PC-9 (cell line): ENCODE measurements at places on chromosomes 5 and 9. TPM values are rescaled to one million over a fixed set of nuclear protein-coding genes. Genes with fewer than 3 reads are reported as not detected.
A peak's percentile ranks its signal among the peaks of the same experiment; 100 is the strongest.

DNA sequence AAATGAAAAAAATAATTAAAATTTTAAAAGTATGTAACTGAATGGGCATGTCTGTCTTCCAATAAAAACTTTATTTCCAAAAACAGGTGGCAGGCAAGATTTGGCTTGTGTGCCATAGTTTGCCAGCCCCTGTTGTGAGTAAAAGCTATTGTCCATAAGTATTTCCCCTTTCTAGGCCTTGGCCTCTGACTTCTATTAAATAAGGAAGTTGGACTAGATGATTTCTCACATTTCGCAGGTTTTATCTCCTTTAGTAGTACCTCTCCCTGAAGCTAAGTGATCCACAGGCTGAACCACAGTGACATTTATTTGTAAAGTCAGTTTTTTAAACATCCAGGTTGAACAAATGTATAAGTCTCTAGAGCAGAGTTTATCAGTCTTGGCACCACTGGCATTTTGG is 41.3 kb downstream of the RECK start:
- H3K27ac ChIP-seq = no peak overlapping the region
- H3K27me3 ChIP-seq = no peaks in the 10 kb centered on the region
- no peak overlapping the region for H3K4me3 ChIP-seq
- no peaks in the 10 kb centered on the region for H3K4me1 ChIP-seq
- no peak for DNase-seq

DNA sequence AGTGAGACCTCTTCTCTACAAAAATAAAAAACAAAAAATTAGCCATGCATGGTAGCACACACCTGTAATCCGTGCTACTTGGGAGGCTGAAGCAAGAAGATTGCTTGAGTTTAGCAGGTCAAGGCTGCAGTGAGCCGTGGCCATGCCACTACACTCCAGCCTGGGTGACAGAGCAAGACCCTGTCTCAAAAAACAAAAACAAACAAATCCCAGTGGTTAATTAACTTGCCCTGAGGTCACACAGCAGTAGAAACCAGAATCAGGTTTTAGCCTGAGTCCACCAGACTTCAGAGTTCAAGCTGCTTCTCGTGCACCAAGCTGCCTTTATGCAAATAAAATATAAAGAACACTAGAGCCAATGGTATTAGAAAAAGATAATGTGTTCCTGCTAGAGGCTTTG is 169.7 kb downstream of the GOLPH3 start:
- H3K27me3 ChIP-seq = peaks cover 40% of the 10 kb centered on the region
- H3K36me3 ChIP-seq = no peaks in the 10 kb centered on the region
- no peaks in the 10 kb centered on the region for H3K4me1 ChIP-seq
- DNase-seq = no peak
- H3K4me3 ChIP-seq = no peak overlapping the region

DNA sequence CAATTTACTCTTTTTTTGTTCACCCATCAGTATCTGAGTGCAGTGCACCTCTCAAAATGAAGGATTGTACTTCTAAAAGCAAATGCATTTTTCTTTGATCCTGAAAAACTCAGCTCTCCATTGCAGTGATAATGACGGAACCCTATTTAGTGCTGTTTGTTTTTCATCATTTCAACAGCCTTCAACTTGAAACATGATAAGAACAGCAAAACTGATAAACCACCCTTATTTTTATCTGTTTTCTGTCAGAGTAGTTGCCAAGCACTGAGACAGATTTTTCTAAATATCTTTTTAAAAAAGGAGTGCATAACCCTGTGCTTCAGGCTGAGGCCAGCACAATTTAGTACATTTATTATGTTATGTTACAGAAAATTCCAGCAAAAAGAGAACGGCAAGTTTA is 549.8 kb upstream of the DMAC1 start:
- no peak overlapping the region for H3K27ac ChIP-seq
- H3K27me3 ChIP-seq = no peaks in the 10 kb centered on the region
- no peaks in the 10 kb centered on the region for H3K4me1 ChIP-seq
- no peak overlapping the region for H3K4me3 ChIP-seq
- no peaks in the 10 kb centered on the region for H3K36me3 ChIP-seq

- H3K36me3 ChIP-seq = no peaks in the 10 kb centered on the region
- no peaks in the 10 kb centered on the region for H3K4me1 ChIP-seq
- H3K4me3 ChIP-seq = no peak overlapping the region
- no peak overlapping the region for H3K27ac ChIP-seq
These were observed 398.0 kb downstream of the ADGRV1 start for GRCh38 chr5:90956511-90957097.

DNA sequence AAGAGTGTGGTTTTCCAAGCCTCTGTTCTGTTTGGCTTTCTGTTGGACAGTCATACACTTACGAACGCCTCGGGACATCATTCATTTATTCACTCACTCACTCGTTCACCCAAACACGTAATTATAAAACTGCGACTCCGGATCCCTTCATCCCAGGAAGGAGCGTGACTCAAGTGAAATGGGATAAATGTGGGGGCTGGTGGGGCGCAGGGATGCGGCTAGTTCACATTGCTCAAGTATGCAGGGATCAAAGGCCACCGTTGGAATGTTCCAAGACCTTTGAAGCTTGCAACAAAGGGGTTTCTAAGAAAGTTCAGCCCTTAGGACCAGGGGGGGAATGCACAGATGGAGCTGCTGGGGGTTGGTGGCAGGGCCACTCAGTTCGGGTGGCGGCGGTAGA is 64.2 kb downstream of the CFAP77 start:
- H3K4me1 ChIP-seq = no peaks in the 10 kb centered on the region
- no peak overlapping the region for H3K27ac ChIP-seq
- DNase-seq = no peak
- H3K36me3 ChIP-seq = no peaks in the 10 kb centered on the region

GRCh38 chr5:92568522-92568921 is 1012.5 kb downstream of the NR2F1-AS1 start:
- H3K4me3 ChIP-seq = no peak overlapping the region
- no peaks in the 10 kb centered on the region for H3K36me3 ChIP-seq
- H3K27me3 ChIP-seq = no peaks in the 10 kb centered on the region
- no peak for DNase-seq
- no peak overlapping the region for H3K27ac ChIP-seq
- H3K4me1 ChIP-seq = no peaks in the 10 kb centered on the region

DNA sequence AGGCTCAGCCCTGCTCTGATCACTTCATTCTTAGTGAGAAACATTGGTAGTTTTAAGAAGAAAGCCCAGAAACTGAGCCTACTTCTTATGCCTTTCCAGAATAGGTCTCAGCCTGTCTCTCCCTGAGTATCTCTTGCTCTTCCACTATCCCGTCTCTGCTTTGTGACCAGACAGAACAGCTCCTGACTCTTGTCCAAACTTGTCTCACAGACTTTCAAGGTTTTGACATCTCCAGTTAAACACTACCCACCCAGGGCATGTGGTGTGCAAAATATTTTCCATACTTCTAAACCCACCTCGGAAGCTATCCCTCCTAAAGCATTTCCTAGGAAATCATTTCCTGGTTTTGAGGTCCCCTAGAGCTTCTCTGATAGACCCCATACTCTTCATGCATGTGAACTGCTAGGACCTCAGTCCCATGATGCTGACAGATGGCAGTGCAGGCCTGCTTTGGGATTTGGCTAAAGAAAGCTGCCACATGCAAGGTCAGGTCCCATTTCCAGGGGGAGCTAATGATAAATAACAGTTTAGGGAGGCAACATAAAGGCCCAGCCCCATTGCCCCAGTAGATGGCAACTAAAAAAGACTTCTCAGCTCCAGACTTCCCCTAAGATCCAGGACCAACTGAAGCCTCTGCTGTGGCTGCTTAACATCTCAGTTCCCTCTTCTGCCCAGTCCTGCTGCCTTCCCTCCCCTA is 211.5 kb downstream of the MED10 start:
- H3K27ac ChIP-seq = no peak overlapping the region
- H3K4me3 ChIP-seq = no peak overlapping the region
- no peaks in the 10 kb centered on the region for H3K4me1 ChIP-seq
- H3K27me3 ChIP-seq = 0 out of 2 replicates have a peak, but pooled peaks cover 5% of the 10 kb centered on the region
- DNase-seq = no peak
- no peaks in the 10 kb centered on the region for H3K36me3 ChIP-seq

GRCh38 chr5:74290634-74291241 is 349.8 kb downstream of the ENC1 start:
- H3K27me3 ChIP-seq = no peaks in the 10 kb centered on the region
- H3K4me1 ChIP-seq = peaks cover 9% of the 10 kb centered on the region
- H3K27ac ChIP-seq = no peak overlapping the region
- H3K4me3 ChIP-seq = no peak overlapping the region

- H3K27ac ChIP-seq = no peak overlapping the region
- DNase-seq = no peak
- H3K4me3 ChIP-seq = peak overlapping the region; percentile 93
- peaks cover 47% of the 10 kb centered on the region for H3K36me3 ChIP-seq
- no peaks in the 10 kb centered on the region for H3K27me3 ChIP-seq
These were observed 1.3 kb downstream of the MED10 start for GRCh38 chr5:6376974-6377520.

DNA sequence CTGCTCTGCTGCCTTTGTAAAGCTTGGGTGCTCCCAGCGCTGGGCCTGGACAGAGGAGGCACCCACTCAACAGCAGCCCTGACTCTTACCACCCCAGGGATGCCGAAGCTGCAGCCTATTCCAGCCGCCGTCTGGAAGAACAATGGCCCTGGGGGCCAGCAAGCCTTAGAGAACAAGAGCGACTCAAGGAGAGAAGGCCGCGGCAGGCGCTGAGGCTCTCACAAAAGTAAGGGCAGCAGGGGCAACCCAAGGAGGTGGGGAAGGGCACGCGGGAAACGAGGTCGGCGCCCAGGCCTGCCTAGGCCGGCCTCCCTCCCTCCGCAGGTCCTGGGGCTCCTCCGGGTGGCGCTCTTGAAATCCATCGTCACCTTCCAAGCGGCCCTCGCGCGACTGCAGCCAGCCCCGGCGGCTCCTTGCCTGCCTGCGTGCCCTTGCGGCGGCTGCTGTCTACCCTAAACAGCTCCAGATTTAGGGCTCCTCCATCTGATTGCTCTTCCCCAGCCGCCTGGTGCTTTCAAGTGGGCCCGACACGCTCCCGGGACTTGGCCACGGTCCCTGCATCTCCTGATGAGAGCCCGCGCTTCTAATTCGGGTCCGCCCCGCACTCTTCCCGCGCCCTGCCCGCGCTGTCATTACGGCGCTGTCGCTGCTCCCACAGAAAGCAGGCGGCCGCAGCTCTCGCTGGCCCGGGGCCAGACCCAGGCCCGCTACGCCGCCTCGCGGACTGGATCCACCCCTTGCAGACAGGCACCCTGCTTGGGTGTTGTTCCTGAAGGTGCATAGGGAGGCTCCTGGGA is 213.3 kb downstream of the SEMA6A start:
- H3K4me1 ChIP-seq = no peaks in the 10 kb centered on the region
- no peaks in the 10 kb centered on the region for H3K36me3 ChIP-seq
- H3K27me3 ChIP-seq = no peaks in the 10 kb centered on the region
- no peak overlapping the region for H3K27ac ChIP-seq

DNA sequence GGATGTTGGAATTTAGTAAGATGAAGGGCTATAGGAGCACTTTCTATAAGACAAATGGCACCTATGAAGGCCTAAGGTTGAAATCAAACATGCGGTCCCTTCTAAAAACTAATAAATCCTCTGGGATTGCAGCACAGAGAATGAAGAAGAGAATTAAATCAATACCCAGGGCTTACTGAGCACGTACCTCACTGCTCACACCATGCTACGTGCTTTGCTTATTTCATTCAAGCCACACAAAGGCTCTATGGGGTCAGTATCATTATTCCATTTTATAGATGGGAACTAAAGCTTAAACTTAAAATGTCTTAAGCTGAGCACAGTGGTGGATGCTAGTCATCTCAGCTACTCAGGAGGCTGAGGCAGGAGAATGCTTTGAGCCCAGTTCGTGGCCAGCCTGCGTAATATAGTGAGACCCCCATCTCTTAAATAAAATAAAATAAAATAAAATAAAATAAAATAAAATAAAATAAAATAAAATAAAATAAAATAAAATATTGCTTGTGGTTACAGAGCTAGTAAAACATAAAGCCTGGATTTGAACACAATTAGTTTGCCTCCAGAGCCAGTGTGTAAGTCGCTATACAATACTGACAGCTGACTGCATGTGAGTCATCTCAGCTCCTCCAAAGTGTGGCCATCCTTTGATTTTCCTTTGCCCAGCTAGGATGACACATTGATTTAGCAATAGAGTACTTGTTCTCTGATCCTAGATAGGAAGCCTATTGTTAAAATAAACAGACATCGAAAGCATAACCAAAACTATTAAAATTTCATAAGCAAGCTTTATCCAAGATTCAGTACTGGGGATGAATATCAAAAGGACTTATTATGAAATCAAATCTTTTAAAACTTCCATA is 20.9 kb upstream of the DPYSL3 start:
- H3K27ac ChIP-seq = no peak overlapping the region
- no peaks in the 10 kb centered on the region for H3K36me3 ChIP-seq
- no peak for DNase-seq
- no peaks in the 10 kb centered on the region for H3K4me1 ChIP-seq

GRCh38 chr5:1754531-1755220 is 45.0 kb downstream of the MRPL36 start:
- no peaks in the 10 kb centered on the region for H3K4me1 ChIP-seq
- H3K4me3 ChIP-seq = no peak overlapping the region
- H3K27me3 ChIP-seq = peaks cover 95% of the 10 kb centered on the region
- no peak for DNase-seq

GRCh38 chr5:180908998-180909731 is 10.2 kb downstream of the BTNL8 start:
- no peak overlapping the region for H3K27ac ChIP-seq
- no peak overlapping the region for H3K4me3 ChIP-seq
- H3K27me3 ChIP-seq = peaks cover 26% of the 10 kb centered on the region
- H3K4me1 ChIP-seq = no peaks in the 10 kb centered on the region
- H3K36me3 ChIP-seq = no peaks in the 10 kb centered on the region

DNA sequence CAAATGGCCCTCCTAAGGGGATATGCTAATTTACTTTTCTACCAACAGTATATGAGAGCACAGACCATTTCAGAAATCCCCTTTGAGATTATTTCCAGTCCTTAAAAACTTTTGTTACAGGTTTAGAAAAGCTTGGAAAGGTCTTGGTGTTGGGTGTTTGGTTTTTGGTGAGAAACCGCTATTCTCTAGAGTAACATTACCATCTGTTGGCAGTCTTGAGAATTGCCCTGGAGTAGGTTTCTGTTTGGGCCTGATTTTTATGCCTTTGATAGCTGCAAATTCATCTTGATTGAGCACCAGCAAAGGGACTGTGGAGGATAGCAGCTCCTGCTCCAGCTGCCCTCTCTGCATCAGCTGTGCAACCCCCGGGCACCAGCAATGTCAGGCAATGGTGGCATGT is 8.0 kb downstream of the NUDT2 start:
- no peaks in the 10 kb centered on the region for H3K36me3 ChIP-seq
- no peaks in the 10 kb centered on the region for H3K27me3 ChIP-seq
- no peak overlapping the region for H3K4me3 ChIP-seq
- DNase-seq = no peak
- H3K27ac ChIP-seq = no peak overlapping the region
- H3K4me1 ChIP-seq = peaks cover 4% of the 10 kb centered on the region; the same call in 1 of the 2 replicates

GRCh38 chr5:40210694-40211093 is 469.0 kb upstream of the PTGER4 start:
- no peaks in the 10 kb centered on the region for H3K4me1 ChIP-seq
- no peak overlapping the region for H3K4me3 ChIP-seq
- no peaks in the 10 kb centered on the region for H3K27me3 ChIP-seq
- H3K36me3 ChIP-seq = no peaks in the 10 kb centered on the region

The WNT8A gene
- 0.35 TPM in 1 of 2 replicates, not detected in the other for total RNA-seq

The LCN10 gene
- total RNA-seq = 0.94 and 2.2 TPM in 2 replicates

The SLC36A2 gene
- total RNA-seq = not detected in 2 replicates

The WHRN gene
- total RNA-seq = 19.8 and 21.9 TPM in 2 replicates
